Activated CD4-positive, alpha-beta T cell treated with anti-CD3 and anti-CD28 coated beads for 4 hours (primary cell): ENCODE measurements at places on chromosomes 3 and 15.

DNA sequence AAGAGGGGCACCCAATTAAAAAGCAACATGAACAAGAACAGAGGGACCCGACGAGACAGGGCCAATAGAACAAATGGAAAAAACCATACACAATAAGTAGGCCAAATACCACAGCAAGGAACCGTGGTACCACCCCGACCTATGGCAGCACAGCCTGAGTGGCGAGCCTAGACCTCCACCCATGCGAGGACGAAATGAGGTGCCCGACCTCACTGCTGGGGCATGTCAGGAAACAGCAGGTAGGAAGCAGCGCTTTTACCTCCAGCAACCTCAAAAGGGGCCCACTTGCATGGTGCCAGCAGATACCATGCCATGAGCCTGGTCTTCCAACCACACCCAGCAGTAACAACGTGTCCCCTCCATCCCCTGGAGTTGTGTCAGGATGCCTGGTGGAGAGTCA, 77.9 kb downstream of the PCSK6 start:
- DNase-seq: no peak

DNA sequence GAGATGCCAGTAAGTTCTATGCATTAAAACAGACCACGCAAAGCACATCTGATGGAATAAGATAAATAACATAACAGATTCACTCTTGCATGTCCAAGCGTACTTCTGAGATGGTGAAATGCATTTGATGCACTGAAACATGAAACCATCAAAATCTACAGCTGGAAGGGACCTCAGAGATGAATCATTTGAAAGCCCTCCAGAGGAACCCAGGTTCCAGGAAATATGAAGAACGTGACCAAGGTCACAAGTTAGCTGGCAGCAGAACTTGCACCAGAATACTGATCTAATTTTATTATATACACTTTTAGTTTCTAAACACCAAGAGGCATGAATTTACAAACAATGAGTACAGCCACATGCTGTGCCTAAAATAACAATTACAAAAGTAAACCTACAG, 957.1 kb downstream of the FHIT start:
- DNase-seq: no peak

- no peak for DNase-seq
Observed at GRCh38 chr15:20352241-20353200, 189.1 kb downstream of the GOLGA6L6 start.

DNA sequence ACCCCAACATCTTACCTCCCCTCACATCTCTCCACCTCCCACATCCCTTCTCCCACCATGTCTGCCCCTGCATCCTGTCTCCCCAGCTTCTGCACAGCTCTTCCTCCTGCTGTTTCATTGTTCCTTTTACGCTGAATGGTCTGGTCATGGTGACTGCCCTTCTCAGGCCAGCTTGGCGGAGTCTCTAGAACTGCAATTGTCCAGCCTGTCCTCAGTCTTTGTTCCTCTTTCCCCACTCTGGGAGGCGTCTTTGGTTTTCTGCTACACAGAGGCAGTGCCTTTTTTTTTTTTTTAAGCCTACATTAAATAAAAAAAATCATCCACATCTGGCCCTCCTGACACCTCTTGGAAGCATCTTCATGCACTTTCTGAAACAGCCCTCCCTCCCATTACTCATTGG, 49.1 kb upstream of the SEC22A start:
- DNase-seq: no peak

DNA sequence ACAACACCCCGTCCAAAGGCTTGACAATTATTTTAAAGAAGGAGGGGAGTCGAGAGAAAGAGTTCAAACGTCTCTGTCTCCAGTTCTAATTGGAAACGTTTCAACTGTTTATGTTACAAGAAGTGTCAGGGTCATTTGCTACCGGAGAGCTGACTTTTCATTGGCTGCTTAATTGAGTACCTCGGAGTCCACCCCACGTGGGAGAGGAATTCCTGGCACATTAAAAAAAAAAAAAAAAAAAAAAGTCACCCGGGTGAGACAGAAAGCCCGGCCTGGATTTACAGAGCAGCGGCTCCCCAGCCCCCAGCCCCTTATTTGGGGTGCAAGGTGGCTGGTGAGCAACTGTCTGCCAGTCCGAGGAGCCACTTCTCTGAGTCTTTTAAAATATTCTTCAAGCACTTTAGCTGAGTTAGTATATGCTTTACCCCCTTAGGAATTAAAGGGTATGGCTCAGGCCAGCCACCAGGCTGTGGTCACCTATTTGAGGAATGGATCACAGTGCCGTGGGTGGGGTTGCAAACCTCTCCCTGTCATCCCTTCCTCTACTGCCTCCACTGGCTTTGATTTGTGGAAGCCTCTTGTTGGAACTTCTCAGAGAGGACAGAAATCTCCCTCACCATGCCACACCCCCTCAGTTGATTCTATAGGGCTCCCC, 3.9 kb upstream of the TLE3 start:
- DNase-seq: no peak

DNA sequence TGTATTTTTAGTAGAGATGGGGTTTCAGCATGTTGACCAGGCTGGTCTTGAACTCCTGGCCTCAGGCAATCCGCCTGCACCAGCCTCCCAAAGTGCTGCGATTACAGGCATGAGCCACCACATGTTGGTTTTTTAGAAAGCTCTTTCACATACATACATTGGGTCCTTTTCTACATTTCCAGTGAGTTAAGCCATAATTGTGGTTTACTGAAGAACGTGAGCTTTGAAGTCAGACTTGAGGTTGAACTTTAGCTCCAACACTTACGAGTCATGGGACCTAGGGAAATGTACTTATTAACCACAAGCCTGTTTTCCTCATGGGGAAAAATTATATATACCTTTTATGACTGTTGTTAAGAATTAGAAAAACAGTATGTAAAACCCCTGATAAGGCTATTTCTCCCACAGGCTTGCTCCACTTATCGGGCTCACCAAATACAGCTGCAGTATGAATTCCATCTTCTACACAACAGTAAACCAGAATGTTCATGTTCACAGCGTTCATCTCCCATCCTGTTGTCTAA, 39.0 kb downstream of the GPR160 start:
- DNase-seq: no peak

DNA sequence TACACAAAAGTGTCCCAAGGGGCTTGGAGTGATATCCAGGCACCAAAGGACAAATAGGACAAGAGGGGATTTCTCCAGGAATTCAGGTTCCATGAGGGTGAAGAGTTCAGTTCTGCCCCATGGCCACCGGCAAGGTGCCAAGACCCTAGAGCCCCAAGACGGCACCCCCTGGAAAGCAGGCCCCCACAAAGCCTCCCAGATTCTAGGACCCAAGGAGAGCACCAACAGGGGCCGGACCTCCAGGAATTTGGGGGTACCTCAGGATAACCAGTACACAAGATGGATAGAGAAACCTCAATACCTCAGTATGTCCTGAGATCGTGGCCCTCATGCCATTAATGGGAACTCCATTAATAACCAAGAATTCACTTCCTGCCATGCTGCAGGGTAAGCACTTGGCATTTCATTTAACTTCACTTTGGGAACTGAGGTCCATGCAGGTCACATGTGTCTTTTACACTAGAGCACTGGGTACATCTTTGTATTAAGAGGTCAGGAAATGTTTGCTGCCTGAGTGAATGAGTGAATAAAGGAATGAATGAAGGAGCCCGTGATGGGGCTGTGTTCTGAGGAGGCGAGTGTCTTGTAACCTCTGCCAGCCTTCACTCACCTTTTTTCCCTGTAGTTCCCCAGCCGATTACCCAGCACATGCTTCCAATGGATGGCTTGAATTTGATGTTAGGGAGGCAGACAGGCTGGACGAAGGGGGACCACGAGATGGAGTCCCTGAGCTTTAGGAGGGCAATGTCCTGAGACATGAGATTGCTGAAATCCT, 15.5 kb upstream of the PRSS50 start:
- no peak for DNase-seq
